GM04504 (cell line): ENCODE measurements at places on chromosomes 6 and 20.
A peak's percentile ranks its signal among the peaks of the same experiment; 100 is the strongest.

- DNase-seq: no peak
Observed at GRCh38 chr6:96015518-96016333, at the start of gene FUT9. TSS of gene FUT9 (plus strand) at chr6:96015974. CDS start at chr6:96203156, 187,182 bp downstream.

- DNase-seq: peak; percentile 59
Observed at GRCh38 chr20:64065974-64066343, 3.0 kb downstream of the TCEA2 start.

GRCh38 chr20:49503176-49503575, 20.7 kb upstream of the KCNB1 start:
- DNase-seq: no peak

GRCh38 chr20:63736893-63737694, 630 bp downstream of the LIME1 start:
- no peak for DNase-seq

- peak; percentile 68 for DNase-seq
Observed at GRCh38 chr6:39881851-39882530, 52.3 kb downstream of the MOCS1 start.

GRCh38 chr6:130903602-130904001, 76.4 kb downstream of the SMLR1 start:
- DNase-seq: no peak

DNA sequence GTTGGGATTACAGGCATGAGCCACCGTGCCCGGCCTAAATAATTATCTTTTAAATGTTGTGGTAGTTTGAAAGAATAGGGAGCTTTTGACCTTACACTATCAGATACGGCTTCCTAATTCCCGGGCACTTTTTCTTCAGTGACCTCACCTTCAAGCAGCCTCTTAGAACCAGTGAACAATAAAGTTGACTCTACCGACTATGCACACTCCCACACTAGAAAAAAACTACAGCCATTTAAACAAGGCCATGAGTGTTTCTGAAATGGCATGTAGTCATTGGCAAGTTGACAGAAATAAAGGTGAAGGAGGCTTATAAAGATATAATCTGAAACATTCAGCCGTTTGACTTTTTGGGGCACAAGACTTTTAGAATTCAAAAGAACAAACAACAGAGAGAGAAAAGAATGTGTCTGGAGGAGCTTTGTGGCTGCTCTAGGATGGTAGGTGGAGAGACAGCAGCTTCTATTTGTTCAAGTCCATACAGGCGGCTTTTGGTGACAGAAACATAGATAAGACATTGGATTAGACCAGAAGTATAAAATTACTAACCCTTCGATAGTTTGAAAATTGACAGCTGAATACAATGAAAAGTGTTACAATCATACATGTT, 75.2 kb downstream of the GJA1 start:
- DNase-seq: no peak

GRCh38 chr6:169215201-169215681, 38.4 kb downstream of the THBS2 start:
- DNase-seq: no peak

DNA sequence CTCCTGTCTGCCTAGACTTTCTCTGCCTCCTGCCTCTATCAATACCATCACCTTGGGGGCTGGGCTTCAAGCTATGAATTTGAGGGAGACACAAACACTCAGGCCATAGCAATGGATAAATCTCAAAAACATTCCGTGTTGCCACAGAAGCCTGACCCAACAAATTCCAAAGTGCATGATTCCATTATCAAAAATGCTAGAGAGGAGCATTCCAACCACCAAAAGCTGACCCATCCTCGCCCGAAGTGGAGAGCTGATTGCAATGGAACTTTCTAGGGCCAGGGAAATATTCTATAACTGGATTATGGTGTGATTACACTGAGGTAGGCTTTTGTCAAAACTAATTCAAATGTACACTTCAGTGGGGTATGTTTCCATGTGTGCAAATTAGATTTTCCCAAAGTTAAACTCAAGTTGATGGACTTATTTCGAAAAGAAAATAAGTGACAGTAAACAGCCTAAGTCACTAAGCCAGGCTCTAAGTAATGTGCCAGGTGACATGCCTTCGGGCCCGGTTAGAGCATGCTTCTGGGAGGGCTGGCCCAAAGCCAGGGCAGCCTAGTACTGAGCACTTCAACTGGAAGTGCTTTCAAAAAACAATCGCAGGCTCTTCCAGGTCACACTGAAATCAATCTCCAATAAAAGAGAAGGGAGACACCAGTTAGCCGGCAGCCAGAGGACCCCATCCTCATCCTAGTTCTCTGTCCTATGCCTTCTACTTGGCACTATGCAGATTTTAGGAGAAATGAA, 142.3 kb downstream of the TBXT start:
- peak; percentile 32 for DNase-seq

GRCh38 chr6:6330407-6330806, 9.9 kb upstream of the F13A1 start:
- no peak for DNase-seq

DNA sequence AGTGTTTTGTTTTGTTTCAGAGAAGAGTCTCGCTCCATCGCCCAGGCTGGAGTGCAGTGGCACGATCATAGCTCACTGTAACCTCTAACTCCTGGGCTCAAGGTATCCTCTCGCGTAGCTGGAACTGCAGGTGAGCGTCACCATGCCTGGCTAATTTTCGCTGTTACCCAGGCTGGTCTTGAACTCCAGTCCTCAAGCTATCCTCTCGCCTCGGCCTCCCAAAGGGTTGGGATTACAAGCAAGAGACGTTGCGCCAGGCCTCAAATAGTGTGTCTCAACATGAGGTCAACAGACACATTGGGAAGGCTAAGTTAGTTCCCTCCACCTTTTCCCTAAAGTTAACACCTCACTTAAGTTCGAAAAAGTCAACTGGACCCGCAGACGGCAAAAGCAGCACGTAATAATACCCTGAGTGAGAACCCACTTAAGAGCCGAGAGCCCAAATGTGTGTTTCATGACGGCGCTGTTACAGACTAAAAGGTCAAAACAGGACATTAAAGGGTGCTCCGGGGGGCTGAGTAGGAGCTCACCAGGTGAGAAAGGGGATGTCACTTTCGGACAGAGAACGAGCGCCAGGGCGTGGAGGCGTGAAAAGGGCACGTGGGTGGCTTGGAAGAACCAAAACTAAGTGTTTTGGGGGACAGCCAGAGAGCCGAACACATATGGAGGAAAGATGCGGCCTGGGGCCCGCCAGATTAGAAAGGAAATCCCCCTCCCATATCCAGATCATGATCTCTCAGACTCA, 499 bp downstream of the TTI1 start:
- DNase-seq: no peak

DNA sequence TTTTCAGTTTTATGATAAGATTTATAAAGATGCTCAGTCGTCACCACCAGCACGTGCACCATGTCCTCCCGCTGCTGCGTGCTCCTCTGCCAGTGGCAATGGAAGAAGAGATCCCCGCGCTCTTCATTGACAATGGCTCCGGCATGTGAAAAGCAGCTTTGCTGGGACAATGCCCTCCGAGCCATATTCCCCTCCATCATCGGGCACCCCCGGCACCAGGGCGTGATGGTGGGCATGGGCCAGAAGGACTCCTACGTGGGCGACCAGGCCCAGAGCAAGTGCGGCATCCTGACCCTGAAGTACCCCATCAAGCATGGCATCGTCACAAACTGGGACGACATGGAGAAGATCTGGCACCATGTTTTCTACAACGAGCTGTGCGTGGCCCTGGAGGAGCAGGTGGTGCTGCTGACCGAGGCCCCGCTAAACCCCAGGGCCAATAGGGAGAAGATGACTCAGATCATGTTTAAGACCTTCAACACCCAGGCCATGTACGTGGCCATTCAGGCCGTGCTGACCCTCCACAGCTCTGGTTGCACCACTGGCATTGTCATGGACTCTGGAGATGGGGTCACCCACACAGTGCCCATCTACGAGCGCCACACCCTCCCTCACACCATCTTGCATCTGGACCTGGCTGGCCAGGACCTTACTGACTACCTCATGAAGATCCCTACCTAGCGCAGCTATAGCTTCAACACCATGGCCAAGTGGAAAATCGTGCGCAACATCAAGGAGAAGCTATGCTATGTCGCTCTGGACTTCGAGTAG, 34.3 kb upstream of the ENPP5 start:
- DNase-seq: no peak

DNA sequence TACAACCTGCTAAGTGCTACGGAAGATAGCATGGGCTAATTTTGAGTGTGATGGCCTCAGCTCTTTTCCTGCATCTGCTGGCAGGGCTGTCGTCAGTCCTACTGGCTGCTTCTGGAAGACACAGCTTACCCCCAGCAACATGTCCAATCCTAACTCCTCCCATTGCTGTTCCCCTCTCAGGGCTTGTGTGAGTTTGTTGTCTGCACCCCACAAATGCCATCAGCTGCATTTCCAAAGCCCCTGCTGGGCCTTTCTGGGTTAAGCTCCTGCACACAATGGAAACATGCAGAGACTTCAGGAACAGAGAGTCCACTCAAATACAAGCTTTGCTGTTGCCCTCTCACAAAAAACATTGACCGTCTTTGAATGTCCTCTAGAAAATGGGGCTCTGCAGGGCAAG, 84.7 kb downstream of the RNF182 start:
- DNase-seq: no peak

DNA sequence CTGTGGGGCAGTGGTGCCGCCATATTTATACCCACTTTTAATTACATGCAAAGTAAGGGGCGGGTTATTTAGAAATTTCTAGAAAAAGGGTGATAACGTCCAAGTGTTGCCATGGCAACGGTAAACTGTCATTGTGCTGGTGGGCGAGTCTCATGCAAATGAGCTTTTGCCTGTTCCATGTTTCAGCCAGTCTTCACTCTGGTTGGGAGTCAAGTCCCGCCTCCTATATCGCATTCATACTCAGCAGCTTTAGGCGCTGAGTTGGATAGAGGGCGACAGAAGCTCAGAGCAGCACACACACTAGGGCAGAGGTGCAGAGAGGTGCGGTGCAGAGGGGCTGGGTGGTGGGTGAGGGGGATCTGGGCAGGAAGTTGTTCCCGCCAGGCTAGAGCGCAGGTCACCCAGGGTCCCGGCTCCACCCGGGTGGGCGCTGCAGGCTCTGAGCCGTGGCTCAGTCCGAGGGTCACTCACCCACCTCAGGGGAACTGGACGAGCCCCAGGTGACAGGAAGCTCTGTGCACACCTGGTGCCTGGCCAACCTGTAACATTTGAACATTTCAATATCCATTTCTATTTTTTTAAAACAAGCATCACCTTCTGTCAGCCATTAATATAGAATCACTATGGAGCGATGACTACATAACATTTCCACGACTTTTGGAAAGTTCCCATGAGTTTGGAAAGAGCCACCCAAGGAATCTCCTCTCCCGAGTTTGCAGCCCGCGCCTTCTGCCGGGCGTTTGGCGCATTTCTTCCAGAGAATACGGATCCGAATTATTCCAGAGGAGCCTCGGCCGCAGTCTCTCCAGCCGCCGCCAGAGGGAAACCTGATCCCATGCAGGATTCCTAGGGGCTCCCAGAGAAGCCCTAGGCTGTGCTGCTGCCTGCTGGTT, 89.1 kb upstream of the PHACTR3 start:
- DNase-seq: peak; percentile 30

GRCh38 chr20:50464026-50464724, 46.0 kb upstream of the PTPN1 start:
- DNase-seq: no peak

- peak; percentile 56 for DNase-seq
Observed at GRCh38 chr6:145147981-145148749, 587.2 kb downstream of the EPM2A start.

DNA sequence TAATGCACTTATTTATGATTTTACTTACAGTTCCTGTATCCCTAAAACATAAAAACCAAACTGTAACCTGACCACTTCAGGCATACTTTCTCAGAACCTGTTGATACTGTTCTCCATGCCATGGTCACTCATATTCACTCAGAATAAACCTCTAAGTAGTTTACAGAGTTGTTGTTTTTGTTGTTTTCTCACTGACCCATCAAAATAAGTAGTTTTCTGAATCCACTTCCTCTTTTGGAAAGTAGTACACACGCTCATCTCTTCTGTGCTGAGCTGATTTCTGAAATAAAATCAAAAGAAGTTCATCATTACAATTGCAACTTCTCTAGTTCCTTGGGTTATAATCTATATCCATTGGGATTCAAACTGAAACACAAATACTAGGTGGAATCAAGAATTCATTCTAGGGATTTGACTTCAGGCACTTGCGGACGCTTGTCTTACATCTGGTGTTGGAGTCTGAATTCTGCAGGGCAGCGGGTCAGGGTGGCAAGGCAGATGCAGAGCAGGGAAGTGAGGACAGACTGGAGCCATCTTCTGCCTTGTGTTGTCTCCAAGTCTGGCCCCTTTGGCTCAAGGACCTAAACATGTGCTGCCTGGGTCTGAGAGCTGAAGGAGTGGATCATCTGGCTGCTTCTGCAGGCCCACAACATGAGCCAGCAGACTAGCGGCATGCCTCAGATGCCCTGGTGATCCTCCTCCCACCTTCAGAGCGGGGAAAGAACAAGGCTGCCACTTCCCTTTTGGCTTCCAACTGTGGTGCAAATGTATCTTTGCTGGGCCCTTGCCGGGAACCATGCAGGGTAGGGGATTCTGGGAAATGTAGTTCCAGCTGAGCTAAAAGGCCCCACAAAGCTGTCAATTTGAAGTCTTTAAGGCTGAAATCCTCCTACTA, 167.9 kb upstream of the MYLIP start:
- no peak for DNase-seq

DNA sequence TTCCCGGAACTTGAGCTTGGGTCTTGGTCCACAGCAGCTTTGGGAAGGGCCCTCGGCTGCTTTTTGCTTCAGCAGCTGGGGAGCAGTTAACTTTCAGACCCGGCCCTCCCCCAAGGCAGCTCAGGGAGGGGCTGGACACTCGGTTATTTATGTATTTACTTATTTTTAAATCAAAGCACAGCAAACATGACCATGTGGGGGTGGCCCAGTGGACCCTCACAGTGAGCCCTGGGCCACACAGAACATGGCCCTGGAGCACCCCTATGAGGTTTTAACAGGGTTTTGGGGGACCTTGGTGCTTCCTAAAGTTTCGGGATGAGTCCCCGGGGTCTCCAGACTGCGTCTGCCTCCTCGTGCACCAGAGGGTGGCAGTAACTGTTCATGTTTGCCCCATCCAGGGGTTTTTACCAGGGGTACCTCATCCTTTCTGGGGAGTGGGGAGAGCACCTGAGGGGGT, 26.6 kb upstream of the NPBWR2 start:
- no peak for DNase-seq

GRCh38 chr20:64151633-64152530, 12.4 kb upstream of the MYT1 start:
- no peak for DNase-seq

DNA sequence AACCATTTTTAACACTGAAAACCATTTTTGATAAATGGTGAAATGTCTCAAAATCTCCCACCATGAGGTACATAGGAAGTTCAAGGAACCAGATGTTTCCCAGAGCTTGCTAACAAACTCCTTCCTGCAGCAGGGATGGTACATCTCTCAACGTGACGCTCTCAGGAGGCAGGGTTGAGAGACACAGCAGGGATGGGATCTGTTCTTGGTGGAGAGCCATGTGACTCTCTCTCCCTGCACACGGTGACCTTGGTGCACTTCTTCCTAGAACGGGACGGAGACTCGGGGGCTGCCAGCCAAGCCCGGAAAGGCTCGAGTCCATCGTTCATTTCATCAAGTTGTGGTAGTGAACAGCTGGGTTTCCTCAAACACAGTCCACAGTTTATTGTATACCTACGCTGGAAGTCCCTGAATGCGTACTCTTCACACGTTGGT, 94.2 kb downstream of the FAM50B start:
- no peak for DNase-seq

- DNase-seq: no peak
Observed at GRCh38 chr6:42860036-42860435, 19.4 kb upstream of the RPL7L1 start.
